GF-D8 (cell line): ENCODE measurements at places on chromosomes 6 and 20.

GRCh38 chr6:122214605-122215318 lies 184.7 kb upstream of the HSF2 start:
- no peak for DNase-seq

DNA sequence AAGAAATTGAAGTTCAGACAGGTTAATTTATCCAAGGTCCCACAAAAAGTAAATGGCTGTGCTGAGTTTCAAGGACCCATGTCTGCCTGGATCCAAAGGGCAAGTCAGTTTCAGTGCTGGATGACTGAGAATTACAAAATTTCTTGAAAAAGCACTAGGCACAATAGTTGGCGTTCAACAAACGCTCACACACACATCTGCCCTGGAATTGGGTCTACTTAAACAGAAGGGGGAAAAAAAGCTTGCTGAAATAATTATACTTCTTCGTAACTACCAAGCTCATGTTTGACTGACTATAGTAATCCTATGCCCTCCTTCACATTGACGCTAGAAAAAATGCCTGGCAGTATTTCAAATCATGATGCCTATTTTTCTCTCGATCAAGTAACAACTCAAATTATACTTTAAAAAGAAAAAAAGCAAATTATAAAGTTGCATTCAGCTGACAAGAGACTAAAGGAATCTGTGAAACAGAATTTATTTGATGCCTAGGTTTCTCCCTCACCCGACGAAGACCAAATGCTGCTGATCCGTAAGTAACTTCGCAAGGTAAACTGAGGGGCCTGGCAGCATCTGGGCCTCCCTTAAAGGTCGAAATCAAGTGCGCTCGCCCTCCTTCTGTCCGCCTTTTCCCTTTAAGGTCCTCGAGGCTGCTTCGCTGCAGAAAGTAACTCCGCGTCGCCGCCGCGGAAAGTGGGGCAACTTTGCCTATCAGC lies 650 bp upstream of the CD2AP start:
- DNase-seq: no peak

DNA sequence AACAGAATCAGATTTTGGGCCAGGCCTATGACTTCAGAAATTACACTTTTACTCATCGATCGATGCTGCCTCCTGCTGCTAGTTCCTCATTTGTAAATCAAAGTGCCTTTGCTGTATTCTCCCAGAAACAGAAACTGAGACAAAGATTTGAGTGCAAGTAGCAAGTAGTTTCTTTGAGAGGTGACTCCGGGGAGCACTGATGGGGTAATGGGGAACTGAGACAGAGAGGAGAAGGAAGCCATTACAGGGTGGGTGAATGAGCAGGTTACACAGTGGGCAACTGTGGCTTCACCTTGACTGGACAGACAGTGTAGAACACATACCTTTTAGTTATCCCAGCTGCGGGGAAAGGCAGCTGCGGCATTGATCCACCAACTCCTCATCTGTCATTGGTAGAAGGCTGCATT lies 9.7 kb upstream of the CD40 start:
- DNase-seq: no peak

DNA sequence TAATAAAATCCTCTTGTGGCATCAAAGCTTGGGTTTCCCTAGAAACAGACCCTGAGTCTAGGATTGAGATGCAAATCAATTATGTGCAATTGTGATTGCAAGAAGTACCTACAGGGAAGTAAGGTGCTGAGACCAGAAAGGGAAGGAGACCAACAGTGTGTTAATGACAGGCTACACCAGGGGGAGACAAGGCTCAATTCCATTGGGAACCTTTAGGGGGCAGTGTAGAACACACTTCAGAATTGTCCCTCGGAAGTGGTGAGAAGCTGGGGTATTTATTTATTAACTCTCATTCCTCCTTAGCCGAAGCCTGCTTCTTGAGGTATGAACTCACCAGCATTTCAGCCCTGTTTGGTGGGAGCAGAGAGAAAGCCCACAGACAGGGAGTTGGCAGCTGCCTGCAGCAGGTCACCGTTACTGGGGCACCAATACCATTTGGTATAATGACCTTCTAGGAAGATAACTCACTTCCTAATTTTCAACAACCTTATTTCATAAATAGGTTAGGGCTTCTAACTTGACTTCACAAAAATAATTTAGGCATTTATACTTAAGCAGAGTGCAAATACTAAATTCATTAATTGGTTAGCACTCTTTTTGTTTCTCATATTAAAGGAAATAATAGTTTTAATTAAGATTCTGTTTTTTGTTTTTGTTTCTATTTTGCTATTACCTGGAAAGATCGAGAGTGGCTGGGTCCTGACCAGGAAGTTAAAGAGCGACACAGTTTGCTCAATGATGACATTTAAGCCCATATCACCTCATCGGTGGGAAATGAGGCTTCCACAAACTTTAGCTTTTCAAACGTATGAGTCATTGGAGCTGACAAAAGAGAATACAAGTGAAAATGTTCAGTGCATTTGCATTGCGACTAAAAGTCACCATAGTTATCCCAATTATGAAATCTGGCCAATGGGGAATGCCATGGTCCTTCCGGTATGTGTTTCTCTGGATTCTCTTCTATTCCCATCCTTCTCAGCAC lies 94.8 kb downstream of the BTBD3 start:
- DNase-seq: peak; percentile 67

DNA sequence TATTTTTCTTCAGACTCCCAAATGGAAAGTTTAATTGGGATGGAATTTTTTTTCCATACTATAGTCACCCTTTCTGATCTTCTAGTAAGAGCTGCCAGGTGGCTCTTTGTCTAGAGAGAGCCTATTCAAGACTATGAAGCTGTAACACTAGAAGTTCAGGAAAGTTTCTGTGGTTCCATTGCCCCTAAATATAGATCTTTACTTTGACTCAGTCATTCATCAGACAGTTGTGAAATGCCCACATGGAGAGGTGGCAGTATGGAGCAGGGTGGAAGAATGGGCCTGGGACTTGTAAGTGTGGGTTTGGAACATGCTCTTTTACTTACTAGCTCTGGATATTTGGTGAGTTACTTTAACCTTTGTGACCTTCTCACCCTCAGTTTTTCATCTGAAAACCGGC lies 87.8 kb downstream of the CTNNBL1 start:
- DNase-seq: no peak

- DNase-seq: no peak
Observed at GRCh38 chr20:50101281-50101680, 11.7 kb downstream of the UBE2V1 start.

- DNase-seq: no peak
Observed at GRCh38 chr6:132713352-132714134, at the start of gene VNN1. Gene VNN1 (minus strand): TSS chr6:132714055. CDS start chr6:132714035, 20 bp downstream.
